ENCODE measurements at places on chromosomes 3 and 15. TPM values are rescaled to one million over a fixed set of nuclear protein-coding genes. Genes with fewer than 3 reads are reported as not detected.

Gene SLC9C1
- total RNA-seq = not detected

Gene C3orf52
- total RNA-seq = 12.5 TPM

Gene SATB1
- 5.3 TPM for total RNA-seq

Gene AHSG
- total RNA-seq = not detected

Gene ACAD9
- 34.4 TPM for total RNA-seq

GRCh38 chr15:87877114-87877810, 379.3 kb downstream of the NTRK3 start:
- no peaks in the 10 kb centered on the region for H3K36me3 ChIP-seq
- peaks cover 32% of the 10 kb centered on the region for H3K4me1 ChIP-seq
- H3K27ac ChIP-seq = no peak overlapping the region
- DNase-seq = peak; percentile 93
- no peaks in the 10 kb centered on the region for H3K27me3 ChIP-seq

- H3K36me3 ChIP-seq = peaks cover 9% of the 10 kb centered on the region
- no peak overlapping the region for H3K4me3 ChIP-seq
- no peaks in the 10 kb centered on the region for H3K27me3 ChIP-seq
- H3K27ac ChIP-seq = no peak overlapping the region
Observed at GRCh38 chr3:130990282-130990681, 36.3 kb downstream of the ASTE1 start.

GRCh38 chr3:106731230-106731629, 646.0 kb upstream of the CCDC54 start:
- no peak overlapping the region for H3K4me3 ChIP-seq
- H3K27me3 ChIP-seq = no peaks in the 10 kb centered on the region
- H3K36me3 ChIP-seq = no peaks in the 10 kb centered on the region
- peaks cover 5% of the 10 kb centered on the region for H3K4me1 ChIP-seq

- no peaks in the 10 kb centered on the region for H3K27me3 ChIP-seq
- no peaks in the 10 kb centered on the region for H3K4me1 ChIP-seq
- no peak overlapping the region for H3K4me3 ChIP-seq
- no peaks in the 10 kb centered on the region for H3K36me3 ChIP-seq
- no peak for DNase-seq
- H3K27ac ChIP-seq = no peak overlapping the region
Observed at GRCh38 chr3:190414297-190414696, 26.3 kb downstream of the CLDN16 start.

DNA sequence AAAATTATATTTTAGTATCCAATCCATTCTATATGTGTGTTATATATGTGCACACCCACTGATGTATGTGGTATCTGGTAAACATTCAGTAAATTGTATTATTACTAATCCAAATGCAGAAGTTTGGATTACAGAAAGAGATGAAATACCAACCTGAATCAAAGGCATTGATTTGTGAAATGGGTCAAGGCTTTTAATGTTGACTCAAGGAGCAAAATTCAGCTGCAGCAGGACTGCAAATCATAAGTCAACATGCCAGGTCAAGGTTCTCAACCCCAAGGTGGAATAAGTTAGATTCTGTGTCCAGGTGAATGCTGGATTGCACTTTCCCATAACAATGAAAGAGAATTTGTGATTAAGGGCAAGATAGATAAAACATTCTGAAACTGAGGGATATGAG, 190.7 kb downstream of the GAP43 start:
- H3K4me1 ChIP-seq = peaks cover 3% of the 10 kb centered on the region
- H3K36me3 ChIP-seq = peaks cover 2% of the 10 kb centered on the region
- no peaks in the 10 kb centered on the region for H3K27me3 ChIP-seq
- no peak overlapping the region for H3K4me3 ChIP-seq

GRCh38 chr3:64464955-64465354, 222.8 kb downstream of the ADAMTS9 start:
- H3K27me3 ChIP-seq = no peaks in the 10 kb centered on the region
- no peak overlapping the region for H3K27ac ChIP-seq
- H3K36me3 ChIP-seq = no peaks in the 10 kb centered on the region
- H3K4me1 ChIP-seq = peaks cover 19% of the 10 kb centered on the region
- H3K4me3 ChIP-seq = no peak overlapping the region
- no peak for DNase-seq

- no peaks in the 10 kb centered on the region for H3K27me3 ChIP-seq
- no peak overlapping the region for H3K27ac ChIP-seq
- peaks cover 6% of the 10 kb centered on the region for H3K4me1 ChIP-seq
- H3K4me3 ChIP-seq = no peak overlapping the region
Observed at GRCh38 chr3:65402597-65402996, 636.1 kb downstream of the MAGI1 start.

DNA sequence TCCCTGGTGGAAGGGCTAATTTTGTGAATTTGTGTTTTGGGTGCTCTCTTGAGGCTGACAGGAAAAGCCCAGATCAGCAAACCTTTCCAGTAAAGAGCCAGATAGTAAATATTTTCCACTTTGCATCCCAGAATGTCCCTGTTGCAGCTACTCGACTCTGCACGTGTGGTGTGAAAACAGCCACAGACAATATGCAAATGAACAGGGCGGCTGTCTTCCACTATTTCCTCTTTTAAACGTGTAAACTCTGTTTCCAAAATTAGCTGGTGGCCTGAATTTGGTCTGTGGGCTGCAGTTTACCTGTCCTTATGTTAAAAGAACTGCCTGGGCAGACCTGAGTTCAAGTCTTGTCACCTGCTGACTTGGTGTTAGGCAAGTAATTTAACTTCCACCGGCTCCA, 202.7 kb downstream of the EDEM1 start:
- H3K36me3 ChIP-seq = no peaks in the 10 kb centered on the region
- H3K27ac ChIP-seq = no peak overlapping the region
- no peaks in the 10 kb centered on the region for H3K4me1 ChIP-seq
- no peak for DNase-seq
- H3K27me3 ChIP-seq = no peaks in the 10 kb centered on the region

DNA sequence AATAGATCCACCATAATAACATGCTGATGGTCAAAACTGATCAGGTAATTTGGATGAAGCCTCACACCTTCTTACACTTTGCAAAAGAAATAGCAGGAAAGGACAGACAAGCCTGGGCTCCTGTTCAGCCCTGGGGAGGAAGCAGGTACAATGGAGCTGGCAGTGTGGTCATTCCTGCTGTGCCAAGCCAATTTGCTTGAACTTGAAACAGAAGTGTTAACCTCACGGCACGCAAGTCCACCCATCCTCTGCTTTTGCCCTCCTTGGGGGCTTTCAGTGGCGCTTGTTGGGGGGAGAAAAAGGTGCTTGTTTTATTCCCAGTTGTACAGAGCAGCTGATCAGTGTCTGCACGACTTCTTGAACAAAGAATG, 36.8 kb upstream of the RFTN1 start:
- no peak overlapping the region for H3K27ac ChIP-seq
- no peaks in the 10 kb centered on the region for H3K4me1 ChIP-seq
- DNase-seq = no peak
- H3K36me3 ChIP-seq = no peaks in the 10 kb centered on the region
